ENCODE measurements at places on chromosomes 1 and 21. TPM values are rescaled to one million over a fixed set of nuclear protein-coding genes. Genes with fewer than 3 reads are reported as not detected.
A peak's percentile ranks its signal among the peaks of the same experiment; 100 is the strongest.

The GNG5 gene
- 121 TPM for total RNA-seq

The LRRIQ3 gene
- not detected for total RNA-seq

The CD46 gene
- total RNA-seq: 167 TPM

The RGS8 gene
- 0.20 TPM for total RNA-seq

The HMCN1 gene
- 26.0 TPM for total RNA-seq

GRCh38 chr1:62508187-62508758 is 71.4 kb downstream of the USP1 start:
- DNase-seq: no peak

DNA sequence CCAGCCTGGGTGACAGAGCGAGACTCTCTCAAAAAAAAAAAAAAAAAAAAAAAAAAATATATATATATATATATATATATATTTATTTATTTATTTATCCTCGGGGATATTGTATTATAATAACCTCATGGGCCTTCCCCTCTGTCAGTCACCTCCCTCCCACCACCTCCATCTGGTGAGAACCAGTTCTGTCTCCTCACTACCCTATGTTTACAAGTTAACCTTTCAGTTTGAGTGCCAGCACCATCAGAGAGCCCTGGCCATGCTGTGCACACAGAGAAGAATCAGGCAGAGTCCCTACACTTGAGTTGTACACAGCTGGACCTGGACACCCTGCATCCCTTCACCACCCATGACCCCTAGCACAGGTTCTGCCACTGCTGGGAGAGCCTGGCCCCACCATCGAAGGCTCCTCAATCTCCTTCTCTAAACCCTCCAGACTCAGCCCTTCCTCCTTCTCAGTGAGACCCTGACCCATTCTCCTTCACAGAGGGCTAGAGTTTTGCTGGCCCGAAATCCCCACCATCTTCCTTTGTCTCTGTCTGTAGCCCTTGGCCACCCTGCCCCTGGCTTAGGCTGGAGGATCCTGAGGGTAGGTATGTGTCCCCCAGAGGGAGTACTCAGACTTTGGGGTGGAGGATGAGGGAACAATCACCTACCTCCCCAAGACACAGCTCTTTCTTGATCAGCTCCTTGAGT is 1.2 kb downstream of the S100A5 start:
- DNase-seq: no peak

DNA sequence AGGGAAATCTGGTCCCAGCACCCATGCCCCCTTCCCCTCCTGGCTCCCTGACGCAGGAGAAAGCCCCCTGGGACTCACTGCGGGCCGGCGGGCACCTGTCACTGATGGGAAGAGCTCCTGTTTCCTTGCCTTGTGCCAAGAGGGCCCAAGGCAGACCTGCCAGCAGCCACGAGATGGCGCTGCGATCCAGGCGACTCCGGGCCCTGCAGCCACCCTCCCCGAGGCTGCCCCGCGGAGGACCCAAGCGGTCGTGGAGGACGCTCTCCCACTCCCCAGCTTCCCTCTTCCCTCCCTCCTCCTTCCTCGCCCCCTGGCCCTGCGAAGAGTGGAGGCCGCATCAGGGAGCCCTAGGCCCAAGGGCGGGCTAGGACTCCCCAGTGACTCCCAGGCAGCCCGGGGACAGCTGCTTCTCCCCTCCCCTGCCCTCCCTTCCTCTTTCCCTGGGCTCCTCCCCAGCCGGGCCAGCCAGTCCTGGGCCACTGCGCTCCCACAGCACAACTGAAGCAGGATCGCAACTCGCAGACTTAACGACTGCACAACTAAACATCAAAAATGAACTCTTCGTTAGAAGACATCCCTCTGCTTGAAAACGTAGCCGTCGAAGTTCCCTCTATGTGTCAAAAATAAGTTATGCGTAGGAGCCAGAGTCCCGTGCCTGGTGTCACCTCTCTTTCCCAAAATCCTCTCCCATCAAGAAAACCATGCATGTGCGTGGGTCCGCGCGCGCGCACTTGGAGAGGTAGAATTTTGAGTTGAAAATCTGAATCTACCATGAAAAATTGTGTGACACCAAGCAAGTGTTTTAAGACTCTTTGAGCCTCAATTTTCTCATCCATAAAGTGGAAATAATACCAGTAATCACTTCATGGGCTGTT is 34.2 kb downstream of the BATF3 start:
- peak; percentile 95 for DNase-seq

- no peak for DNase-seq
Observed at GRCh38 chr1:233584931-233585330, 29.0 kb upstream of the KCNK1 start.

- peak; percentile 51 for DNase-seq
Observed at GRCh38 chr1:37667023-37667671, 25.2 kb upstream of the CDCA8 start.

- DNase-seq: no peak
Observed at GRCh38 chr1:151897991-151898431, 11.3 kb downstream of the THEM4 start.

DNA sequence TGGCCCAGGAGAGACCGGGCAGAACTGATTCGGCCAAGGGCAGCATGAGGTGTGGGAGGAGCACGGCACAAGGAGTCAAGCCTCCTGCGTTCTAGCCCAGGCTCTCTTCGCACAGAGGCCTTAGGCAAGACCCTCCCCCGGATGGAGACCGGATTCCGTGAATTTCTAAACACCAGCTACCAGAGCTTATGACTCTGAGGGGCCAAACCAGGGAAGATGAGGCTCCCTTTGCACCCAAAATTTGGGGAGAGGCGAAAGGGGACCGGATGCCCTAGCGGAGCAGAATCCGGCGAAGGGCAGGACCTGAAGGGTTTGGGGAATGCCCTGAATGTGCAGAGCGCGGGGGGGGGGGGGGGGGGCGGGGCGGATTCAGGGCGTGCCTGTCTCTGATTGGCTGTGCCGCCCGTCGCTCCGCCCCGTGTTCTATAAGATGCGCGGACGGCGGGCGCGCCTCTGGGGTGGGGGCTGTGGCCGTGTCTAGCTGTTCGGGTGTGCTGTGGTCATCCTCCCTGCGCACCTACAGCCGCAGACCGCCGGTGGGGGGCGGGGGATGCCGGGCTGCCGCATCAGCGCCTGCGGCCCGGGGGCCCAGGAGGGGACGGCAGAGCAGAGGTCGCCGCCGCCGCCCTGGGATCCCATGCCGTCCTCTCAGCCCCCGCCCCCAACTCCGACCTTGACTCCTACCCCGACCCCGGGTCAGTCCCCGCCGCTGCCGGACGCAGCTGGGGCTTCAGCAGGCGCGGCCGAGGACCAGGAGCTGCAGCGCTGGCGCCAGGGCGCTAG is at the start of gene TRNP1:
Gene TRNP1 (plus strand): TSS at position 456 of the 783 bp plus-strand sequence. CDS start 95 bp downstream, at position 551.
- peak; percentile 65 for DNase-seq

GRCh38 chr1:79188337-79188736 is 181.8 kb upstream of the ADGRL4 start:
- DNase-seq: no peak

GRCh38 chr1:194710671-194711070 is 1524.3 kb upstream of the B3GALT2 start:
- DNase-seq: no peak

Measured in upper lobe of left lung (tissue), 6 donors.